ENCODE measurements at places on chromosomes 2 and 18.
A peak's percentile ranks its signal among the peaks of the same experiment; 100 is the strongest.

DNA sequence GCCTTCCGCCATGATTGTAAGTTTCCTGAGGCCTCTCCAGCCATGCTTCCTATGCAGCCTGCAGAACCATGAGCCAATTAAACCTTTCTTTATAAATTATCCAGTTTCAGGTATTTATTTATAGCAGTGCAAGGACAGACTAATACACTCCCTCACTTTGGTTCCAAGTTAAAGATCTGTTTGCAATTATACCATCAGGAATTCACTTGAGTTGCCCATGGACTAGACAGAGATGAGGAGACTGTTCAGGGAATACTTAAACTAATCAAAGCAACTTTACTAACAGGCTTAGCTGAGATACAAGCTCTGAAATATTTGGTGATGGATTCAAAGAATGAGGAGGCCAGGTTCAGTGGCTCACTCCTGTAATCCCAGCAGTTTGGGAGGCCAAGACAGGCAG is 190.0 kb downstream of the MTCL1 start:
- DNase-seq = no peak

GRCh38 chr2:127044165-127044718 is 62.7 kb downstream of the BIN1 start:
- no peak for DNase-seq

- no peak for DNase-seq
Observed at GRCh38 chr2:44207102-44207501, 38.4 kb downstream of the PPM1B start.

- DNase-seq = no peak
Observed at GRCh38 chr18:30280861-30281470, 761.6 kb downstream of the DSC3 start.

GRCh38 chr2:96549967-96550786 is 13.6 kb downstream of the ARID5A start:
- DNase-seq = peak; percentile 69

- DNase-seq = no peak
Observed at GRCh38 chr18:11849841-11850634, 1.2 kb upstream of the CHMP1B start.

DNA sequence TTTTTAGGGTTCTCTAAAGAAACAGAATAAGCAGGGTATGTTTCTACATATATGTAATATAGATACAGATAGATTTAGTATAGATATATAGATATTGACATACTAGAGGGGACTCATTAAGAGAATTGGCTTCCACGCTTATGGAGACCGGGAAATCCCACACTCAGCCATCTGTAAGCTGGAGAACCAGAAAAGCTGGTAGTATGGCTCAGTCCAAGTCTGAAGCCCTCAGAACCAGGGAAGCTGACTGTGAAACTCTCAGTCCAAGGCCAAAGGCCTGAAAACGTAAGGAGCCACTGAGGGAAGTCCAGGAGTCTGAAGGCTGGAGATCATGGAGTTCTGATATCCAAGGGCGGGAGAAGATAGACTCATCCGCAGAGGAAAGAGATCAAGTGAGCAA is 441.3 kb upstream of the CDH20 start:
- DNase-seq = no peak

DNA sequence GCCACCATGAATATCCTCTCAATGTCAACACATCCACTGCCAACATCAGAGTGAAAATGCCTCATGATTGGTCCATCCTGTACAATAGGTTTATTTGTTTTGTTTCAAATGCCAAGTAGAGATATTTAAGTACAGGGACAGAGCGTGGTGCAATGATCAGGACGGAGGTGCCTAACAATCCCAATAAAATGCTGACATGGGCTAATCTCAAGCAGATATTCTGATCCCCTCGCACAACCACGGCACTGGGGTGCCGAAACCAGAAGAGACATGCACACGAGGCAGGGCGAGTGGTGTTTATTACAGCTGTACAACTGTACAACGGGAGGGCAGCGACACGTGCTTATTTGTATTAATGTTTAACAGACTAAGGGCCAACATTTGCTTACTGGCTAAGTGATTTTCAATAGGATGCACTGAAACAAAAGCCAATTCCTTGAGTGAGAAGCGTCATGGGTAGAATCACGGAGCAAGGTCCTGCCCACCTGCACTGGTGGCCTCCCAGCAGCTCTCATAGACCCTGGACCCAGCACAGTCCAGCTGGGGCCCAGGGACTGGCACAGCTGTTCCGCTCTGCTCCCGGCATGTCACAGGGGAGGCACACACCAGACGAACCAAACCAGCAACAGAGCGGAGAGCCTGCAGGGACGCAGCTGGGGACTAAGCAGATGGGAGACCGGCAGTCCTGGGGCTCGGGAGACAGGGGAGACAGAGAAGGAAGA is 101.4 kb downstream of the HDAC4 start:
- DNase-seq = no peak

DNA sequence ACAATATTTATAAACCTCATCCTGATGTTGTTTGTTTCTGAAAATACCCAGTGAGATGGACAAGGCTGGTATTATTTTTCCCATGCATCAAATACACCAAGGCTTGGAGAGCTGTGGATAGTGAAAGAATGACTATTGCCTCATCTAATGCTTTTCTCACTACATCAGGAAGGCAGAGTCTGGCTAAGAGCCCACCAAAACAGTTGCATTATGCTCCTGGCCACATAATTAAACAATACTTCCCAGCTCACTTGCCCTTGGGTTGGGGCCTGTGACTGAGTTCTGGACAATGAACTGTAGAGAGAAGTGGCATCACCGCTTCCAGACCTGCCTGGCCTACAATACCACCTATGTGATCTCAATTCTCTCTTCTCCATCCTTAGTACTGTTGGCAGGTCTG is 46.4 kb upstream of the REEP1 start:
- no peak for DNase-seq

GRCh38 chr2:231795525-231796327 is 9.5 kb downstream of the COPS7B start:
- DNase-seq = no peak

GRCh38 chr18:50947899-50948298 is 19.9 kb upstream of the ELAC1 start:
- no peak for DNase-seq

GRCh38 chr2:135528006-135528405 is 3.0 kb downstream of the ZRANB3 start:
- DNase-seq = no peak

GRCh38 chr2:217462121-217462520 is 540.7 kb downstream of the TNS1 start:
- no peak for DNase-seq

DNA sequence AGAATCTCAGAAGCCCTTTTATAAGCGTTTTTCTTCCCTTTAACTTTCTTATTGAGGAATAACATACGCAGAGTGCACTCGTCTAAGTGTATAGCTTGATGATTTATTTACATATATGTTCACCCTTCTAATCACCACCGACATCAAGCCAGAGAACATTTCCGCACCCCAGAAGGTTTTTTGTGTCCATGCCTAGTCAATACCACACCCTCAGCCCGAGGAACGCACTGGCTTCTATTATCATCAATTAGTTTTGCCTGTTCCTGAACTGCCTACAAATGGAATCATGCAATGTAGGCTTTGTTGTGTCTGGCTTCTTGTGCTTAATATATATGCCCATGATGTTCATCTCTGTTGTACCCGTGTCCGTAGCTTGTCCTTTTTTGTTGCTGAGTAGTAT is 27.7 kb downstream of the SDC1 start:
- no peak for DNase-seq

GRCh38 chr2:8882094-8882493 is 44.7 kb upstream of the KIDINS220 start:
- DNase-seq = peak; percentile 68

DNA sequence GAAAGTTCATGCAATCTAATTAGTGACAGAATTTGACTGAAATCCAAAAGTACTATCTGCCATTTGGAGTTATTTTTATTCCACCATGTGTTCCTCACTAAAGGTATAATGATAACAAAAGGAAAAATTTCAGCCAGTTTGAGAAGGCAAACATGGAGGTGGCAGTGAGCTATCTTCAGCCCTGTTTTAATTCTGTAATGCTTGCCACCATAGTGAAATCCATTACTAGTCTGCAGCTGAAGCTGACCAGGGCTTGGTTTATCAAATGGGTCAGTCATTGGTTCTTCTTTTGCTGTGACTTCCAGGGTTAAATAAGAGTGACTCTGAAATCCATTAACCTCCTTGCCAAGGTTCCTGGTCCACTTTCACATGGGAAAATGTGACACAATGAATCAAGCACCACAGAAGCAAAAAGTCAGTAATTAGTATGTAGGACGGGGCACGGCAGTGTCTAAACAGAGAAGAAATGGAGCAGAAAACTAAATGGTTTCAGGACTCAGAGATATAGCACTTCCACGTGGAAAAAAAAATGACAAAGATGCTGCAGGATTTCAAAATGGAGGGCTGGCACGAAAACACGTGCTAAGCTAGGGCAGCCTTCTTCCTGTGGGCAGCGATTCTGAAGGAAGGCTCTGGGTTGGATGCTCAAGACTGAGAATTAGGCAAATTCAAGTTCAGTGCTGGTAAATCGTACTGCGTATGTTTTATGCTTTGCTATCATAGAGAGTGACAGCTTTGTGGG is 87.2 kb downstream of the EPHA4 start:
- no peak for DNase-seq

- no peak for DNase-seq
Observed at GRCh38 chr2:98134172-98135005, 47.4 kb downstream of the VWA3B start.

DNA sequence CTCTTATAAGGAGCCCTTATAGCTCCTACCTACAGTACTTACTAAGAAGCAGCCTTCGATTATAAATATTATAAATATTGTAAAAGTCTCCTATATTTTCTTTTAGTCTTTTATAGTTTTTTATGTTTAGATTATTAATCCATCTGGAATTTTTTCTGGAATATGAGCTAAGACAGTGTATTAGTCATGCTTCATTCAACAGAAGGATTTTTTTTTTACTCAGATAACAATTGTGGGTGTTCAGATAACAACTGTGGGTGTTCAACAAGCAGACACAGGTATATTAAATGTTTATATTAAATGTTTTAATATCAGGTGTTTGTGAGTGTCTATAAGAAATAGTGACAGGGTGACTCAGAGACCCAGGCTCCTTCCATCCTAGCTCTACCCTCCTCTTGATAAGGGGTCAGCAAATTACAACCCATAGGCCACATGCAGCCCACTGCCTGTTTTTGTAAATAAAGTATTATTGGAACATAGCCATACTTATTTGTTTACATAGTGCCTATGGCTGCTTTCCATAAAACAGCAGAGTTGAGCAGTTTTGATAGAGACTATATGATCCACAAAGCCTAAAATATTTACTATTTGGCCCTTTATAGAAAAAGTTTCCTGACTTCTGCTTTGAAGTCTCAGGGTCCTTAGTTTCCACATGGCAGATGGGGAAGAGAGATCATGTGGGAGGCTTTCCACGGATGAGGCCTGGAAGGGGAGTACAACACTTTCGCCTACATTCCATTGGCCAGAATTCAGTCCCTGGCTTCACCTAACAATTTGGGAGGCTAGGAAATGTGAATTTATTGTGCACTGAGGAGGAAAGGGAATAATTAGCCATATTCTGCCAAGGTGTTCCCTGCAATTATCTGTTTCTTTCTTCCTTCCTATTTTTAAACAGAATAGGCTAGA is 4.3 kb upstream of the SPATS2L start:
- DNase-seq = no peak

- no peak for DNase-seq
Observed at GRCh38 chr2:150135223-150135883, 352.1 kb downstream of the RND3 start.

- DNase-seq = no peak
Observed at GRCh38 chr2:56325661-56326345, 142.0 kb downstream of the CCDC85A start.

- DNase-seq = no peak
Observed at GRCh38 chr2:42879913-42880737, 87.7 kb upstream of the HAAO start.

DNA sequence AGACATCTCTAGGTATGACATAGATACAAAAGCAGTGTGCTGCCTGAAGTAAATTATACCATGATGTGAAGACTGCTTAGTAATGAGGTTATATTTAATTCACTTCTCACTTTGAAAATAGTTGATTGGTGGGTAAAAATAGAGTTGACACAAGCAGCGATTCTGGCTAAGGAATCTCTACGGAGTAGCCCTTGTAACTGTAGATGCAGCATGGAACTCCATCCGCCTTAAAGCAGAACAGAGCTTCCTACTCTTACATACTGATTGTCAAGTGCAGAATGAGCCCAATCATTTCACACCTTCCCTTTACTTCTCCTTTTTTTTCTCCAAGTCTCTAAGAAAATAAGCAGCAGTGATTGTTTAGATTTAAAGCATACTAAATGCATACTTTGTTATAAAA is 1594.6 kb upstream of the SLC39A10 start:
- DNase-seq = no peak

DNA sequence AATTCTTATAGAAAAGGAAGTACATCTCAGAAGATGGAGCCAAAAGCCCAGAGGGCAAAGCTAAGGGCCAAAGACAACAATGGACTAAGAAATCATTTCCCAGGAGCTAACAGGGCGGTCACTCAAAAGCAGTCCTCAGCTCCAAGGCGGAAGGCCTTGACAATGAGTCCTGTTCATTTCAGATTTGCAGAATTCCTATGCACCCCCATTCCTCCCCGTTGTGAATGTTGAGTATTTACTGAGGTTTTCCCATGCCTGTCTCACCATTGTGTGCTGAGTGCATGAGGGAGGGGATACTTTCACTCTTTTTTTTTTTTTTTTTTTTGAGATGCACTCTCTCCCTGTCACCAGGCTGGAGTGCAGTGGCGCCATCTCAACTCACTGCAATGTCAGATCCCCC is 18.8 kb upstream of the DTNB start:
- DNase-seq = no peak

GRCh38 chr2:15591373-15591691 is 336 bp upstream of the DDX1 start:
- no peak for DNase-seq

DNA sequence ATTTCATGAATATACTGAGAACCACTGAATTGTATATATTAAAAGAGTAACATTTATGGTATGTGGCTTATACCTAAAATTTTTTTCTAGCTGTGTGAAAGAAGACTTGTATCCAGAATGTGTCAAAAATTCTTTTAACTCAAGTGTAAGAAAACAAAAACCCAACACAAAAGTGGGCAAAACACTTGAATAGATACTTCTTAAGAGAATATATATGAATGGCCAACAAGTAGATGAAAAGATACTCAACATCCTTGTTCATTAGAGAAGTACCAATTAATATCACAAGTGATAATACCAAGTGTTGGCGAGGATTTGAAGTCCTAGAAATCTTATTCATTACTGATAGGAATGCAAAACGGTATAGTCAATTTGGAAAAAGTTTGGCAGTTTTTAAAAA is 107.2 kb upstream of the MYO3B start:
- DNase-seq = no peak

GRCh38 chr2:3604991-3605961 is 10.4 kb downstream of the COLEC11 start:
- no peak for DNase-seq
